ENCODE measurements at places on chromosomes 3 and 15.

DNA sequence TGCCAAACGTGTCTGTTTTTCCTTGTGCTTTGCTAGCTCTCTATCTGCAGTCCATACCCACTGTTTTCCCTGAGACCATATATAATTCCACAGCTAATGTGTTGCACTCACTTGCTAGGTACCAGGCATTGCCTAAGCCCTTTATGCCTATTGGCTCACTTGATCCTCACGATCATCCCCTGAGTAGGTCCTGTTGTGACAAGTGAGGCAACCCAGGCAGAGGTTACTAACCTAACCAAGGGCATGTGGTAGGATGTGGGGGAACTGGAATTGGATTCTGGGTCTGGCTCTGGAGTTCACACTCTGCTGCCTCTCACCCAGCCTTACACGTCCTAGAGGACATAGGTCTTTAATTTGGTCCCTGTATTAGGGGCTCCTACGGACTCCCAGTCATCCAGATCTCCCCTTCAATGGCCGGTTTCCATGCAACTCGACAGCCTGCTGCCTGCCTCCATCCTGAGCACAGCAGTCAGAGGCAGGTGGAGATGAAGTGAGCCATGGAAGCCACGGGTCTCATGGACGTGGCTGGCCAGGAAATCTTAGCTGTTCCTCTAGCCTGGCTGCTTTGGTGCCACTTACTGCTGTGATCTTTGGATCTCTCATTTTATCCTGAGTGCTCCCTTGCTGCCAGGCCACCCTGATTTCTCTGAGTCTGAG, 38.9 kb upstream of the MYZAP start:
- no peak for DNase-seq

- DNase-seq = no peak
Observed at GRCh38 chr3:145089337-145089736, 1071.6 kb downstream of the PLOD2 start.

DNA sequence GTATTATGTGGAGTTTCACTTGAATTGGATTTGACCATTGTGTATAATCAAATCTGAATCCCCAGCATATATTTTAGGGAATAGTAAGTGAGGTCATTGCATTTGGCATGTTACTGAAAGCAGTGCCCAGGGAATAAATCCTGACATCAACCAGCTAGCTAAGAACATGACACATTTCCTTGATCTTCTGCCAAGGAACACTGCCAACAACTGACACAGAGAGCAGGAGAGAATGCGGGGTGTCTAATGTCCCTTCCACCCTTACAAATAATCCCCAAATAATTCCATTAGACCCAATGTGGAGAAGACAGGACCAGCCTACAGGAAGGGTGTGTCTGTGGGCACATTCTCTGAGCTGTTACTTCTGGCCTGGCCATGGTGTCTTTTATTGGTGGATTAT, 30.6 kb upstream of the UBE3A start:
- no peak for DNase-seq

GRCh38 chr3:138472141-138472825, 37.9 kb downstream of the ESYT3 start:
- no peak for DNase-seq

GRCh38 chr3:177751770-177752169, 554.5 kb upstream of the TBL1XR1 start:
- DNase-seq = no peak

DNA sequence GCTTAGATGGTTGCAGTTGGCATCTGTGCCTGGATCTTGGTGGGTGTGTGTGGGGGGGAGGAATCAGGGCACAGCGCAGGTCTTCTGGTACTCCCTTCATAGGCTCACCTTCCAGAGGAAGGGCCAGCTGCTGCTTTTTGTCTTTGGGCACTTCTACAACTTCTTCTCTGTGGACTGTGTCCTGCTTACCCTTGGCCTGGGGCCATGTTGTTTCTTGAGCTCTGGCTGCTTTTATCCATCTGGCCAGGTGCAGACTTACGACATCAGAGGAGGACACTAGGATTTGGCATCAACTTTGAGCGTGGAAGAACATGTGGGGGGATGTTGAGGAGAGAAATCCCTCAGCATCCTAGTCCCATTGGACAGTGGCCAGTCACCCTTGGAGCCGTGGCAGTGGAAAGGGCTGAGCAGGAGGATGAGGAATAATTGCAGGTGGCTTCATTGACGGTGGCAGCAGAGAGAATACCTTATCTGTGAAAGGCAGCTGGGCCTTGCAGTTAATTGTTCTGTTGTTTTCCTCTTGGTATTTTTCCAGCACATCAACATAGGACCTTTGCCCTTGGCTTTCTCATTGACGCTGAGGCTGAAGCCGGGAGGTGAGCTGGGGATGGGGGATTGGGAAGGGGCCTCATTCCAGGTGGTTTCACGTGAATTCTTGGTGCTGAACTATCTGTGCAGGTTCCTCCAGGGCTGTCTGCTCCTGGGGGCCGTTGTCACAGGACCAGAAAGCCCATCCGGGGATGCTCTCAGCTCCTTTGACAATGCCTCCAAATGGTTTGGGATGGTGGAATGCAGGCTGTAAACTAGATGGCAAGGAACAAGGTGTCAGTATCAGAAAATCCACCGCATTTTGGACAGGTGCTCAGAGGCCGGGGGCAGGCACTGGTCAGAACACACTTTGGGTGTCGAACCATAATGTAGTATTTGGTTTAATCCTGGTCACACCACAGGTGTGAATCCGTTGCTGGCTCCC, 9.7 kb downstream of the EPHB1 start:
- DNase-seq = no peak

GRCh38 chr3:145620002-145620401, 541.0 kb downstream of the PLOD2 start:
- DNase-seq = no peak

DNA sequence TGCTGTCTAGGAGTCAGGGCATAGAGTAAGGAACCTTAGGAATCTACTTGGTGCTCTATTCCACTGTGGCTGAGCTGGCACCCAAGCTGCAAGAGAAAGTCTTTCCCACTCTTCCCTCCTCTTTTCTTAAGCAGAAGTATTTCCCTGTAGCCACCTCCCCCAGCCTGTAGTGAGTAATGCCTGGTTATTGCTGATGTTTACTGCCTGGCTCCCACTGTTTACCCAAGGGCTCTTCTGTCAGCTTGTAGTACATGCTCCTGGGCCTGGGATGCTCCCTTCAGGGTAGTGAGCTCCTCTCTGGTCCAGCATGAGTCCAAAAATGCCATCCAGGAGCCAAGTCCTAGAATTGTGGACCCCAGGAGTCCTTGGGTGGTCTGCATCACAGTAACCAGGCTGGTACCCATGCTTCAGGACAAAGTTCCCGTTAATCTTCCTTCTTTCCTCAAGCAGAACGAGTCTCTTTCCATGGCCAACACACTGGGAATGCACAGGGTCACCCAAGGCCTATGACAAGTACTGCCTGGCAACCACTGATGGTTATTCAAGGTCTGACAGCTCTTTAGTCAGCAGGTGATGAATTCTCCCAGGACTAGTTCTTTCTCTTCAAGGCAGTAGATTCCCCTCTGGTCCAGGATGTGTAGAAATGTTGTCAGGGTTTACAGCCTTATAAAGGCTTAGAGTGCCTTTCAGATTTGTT, 17.6 kb downstream of the GALK2 start:
- no peak for DNase-seq

DNA sequence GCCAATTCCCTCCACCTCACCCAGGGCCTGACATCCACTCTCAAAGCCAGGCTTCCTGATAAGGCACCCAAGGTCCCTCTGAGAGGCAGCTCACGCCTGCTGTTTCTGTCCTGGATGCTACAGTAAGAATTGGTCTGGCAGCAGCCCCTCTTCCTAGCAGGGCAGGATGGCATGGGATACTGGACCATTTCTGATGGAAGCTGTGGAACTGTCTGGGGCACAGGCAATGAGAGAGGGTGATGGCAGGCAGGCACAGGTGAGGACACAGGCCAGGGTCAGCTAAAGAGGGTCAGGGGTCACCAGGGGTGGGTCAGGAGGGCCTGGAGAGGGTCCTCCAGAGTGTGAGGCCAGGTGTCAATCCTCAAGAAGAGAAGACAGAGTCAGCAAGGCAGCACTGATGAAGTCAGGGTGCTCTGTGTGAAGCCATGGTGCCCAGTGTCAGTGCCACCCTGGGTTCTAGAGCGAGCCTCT, 41.9 kb upstream of the SLC41A3 start:
- DNase-seq = peak; percentile 2

- DNase-seq = no peak
Observed at GRCh38 chr15:90336705-90337141, 15.4 kb upstream of the ZNF774 start.

DNA sequence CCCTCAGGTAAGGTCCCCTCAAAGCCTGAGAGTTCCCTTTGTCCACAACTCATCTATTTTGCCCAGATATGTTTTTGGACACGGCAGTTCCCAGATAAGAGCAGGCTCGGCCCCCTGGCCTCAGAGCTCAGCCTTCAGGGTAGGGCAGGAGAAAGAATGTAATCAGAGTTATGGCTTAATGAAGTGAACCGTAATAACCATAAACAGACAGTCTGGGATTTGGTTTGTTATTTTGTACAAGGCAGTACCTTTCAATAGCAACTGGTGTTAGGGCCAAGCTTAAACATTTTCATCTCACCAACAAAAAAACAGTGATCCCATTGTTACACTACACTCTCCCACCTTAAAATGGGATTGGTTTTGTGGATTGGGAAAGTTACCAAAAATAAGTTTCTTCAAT, 12.2 kb upstream of the ALDH1A3 start:
- DNase-seq = no peak

DNA sequence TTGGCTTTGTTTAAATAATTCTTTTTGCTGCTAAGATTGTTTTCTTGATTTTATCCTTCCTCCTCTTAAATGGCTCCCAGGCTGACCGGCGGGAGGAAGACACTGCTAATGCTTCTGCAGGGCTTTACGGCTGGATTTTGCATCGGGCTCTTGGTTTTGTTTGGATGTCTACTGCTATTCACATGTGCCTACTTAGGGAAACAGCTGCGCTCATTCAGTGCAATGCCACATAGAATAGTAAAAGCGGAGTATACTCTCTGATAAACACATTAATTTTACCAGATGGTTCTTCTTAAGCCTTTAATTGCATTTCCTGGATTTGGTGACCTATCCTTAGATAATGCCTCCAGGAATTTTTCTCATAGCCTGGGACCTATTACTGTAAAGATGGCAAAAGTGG, 146.6 kb downstream of the THSD4 start:
- no peak for DNase-seq

- DNase-seq = no peak
Observed at GRCh38 chr3:23115171-23115877, 87.8 kb upstream of the UBE2E2 start.

- peak; percentile 75 for DNase-seq
Observed at GRCh38 chr15:99181545-99181971, 67.8 kb downstream of the TTC23 start.

DNA sequence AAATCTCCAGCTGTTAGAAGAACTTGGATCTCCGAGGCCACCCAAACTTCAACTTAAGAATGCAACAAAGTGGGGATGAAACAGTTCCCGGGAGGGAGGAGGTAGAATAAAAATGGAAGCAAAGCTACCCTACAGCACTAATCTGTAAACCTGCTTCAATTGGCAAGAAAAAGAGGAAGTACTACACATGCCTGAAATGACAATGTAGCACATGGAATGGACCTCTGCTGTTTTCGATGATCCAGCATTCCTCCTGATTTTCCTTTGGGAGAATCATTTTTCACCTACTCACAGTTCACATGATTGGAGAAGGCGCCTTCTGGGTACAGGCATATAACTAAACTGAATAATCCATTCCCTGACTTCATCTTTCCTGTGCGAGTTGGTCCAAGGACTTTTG, 1081.5 kb downstream of the FHIT start:
- no peak for DNase-seq

DNA sequence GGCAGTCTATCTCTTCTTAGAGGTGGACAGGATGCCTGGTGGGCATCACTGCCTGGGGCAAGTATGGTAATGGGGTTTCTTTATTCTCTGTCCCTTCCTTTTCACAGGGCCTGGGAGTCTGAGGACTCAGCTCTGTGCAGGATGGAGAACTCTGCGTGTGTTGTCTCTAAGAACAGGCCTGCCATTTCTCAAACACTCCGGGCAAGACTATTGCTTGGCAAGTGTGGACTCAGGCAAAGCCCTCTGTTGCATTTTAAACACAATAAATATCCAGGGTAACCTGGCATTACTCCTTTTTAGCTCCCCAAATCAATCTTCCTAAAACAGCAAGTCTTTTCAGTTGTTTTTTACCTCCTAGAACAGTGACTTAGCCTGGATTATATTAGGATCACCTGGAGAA, 185.1 kb upstream of the ROPN1 start:
- no peak for DNase-seq

DNA sequence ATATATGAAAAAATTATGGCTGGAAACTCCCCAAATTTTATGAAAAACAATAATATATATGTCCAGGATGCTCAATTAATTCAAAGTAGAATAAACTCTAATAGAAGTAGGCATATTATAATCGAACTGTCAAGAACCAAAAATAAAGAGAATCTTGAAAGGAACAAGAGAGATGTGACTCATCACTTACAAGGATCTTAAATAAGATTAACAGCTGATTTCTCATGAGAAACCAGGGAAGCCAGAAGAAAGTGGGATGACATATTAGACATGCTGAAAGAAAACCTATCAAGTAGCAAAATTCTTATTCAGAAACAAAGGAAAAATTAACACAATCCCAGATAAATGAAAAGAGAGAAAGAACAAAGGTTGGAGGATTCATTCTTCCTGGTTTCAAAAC, 66.8 kb downstream of the FAIM start:
- no peak for DNase-seq

DNA sequence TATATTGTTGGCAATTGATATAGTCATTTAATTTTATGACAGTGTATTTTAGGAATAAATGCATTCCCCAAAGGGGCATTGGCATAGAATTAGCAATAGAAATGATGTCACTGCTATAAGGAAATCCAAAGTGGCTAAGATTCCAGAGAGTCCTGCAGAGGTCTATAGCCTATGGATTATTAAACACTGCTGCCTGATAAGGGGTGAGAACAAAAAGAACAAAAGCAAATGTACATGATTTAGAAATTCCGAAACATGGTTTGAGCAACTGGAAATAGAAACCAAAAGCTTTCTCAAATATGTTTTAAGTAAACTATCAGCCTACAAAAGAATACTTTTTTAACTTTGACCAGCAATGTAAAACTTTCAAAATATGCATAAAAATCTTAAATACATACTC, 280.1 kb upstream of the RASGRP1 start:
- no peak for DNase-seq

- no peak for DNase-seq
Observed at GRCh38 chr3:187610981-187611511, 59.1 kb downstream of the SST start.

- no peak for DNase-seq
Observed at GRCh38 chr15:70066447-70066846, 31.3 kb downstream of the TLE3 start.

Data from WERI-Rb-1 (cell line).